Colonic mucosa (tissue), 4 donors: ENCODE measurements at places on chromosomes 5 and 9. TPM values are rescaled to one million over a fixed set of nuclear protein-coding genes. Genes with fewer than 3 reads are reported as not detected.

BTNL8 gene
- total RNA-seq, result 51.6 TPM

DAB2IP gene
- 126 TPM for total RNA-seq

PROB1 gene
- total RNA-seq, result 0.48 TPM

PCDHB5 gene
- total RNA-seq, result 0.66 TPM

SLC34A1 gene
- total RNA-seq, result not detected

GRCh38 chr9:31355159-31355882, 1029.1 kb upstream of the ACO1 start:
- no peak for DNase-seq

GRCh38 chr5:179870952-179871351, 12.3 kb upstream of the MRNIP start:
- DNase-seq, result no peak

GRCh38 chr5:137563646-137564397, 64.7 kb upstream of the SPOCK1 start:
- no peak for DNase-seq

DNA sequence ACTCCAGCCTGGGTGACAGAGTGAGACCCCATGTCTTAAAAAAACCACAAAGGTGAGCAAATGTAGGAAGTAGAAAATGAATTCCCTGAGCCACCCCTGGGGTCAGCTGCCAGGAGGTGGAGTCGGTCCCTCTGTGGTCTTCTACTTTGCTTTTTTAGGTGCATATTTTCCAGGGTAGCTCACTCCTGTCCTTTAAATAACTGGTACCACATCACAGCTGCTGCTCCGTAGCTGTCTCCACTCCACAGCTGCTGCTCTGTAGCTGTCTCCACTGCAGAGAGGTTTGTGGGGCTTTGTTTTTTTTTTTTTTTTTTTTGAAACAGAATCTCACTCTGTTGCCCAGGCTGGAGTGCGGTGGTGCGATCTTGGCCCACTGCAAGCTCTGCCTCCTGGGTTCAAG, 8.9 kb downstream of the WDR5 start:
- DNase-seq, result no peak

- no peak for DNase-seq
Measured at GRCh38 chr5:96868603-96869371, 7.5 kb upstream of the ERAP2 start.

- DNase-seq, result peak; percentile 58
Measured at GRCh38 chr5:95620030-95620869, at the start of gene GPR150. GPR150 (plus strand) TSS chr5:95620087; CDS start chr5:95620276, 189 bp downstream.

DNA sequence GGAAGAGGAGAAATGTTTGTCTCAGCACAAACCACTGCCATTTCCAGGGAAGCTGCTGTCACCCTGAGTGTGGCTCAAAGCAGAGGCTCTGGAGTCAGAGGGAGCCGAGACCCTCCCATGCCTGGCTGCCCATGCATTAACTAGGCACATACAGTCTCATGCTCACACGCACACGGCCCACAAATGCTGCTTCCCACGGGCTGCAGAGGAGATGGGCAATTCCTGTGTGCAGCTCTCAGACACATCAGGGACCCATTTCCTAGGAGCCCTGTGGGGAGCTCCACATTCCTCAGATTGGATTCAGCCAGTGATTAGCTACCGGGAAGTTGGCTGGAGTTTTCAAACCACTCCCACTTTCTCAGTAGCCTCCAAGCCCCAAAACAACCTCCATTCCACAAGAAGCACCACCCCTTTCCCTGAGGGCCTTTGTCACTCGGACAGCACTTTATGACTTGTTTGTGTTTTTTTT, 9.1 kb upstream of the PTGES start:
- DNase-seq, result peak; percentile 60

DNA sequence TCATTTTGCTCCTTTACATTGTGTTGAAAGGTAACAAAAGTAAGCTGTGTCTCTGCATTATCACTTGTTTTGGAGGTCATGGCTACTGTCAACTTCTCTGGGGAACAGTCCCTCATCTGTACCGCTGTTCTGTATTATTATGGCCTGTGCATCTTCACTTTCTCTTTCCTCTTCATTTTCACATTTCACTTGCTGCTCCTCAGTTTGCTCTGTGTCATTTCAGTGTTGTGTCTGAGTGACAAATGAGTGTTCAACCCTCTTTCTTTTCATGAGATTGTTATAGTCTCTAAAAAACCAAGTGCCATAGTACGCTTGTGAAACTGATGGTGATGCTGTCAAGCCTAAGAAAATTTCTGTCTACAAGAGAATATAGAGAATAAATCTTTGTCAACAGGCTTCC, 122.0 kb upstream of the FER start:
- DNase-seq, result no peak

DNA sequence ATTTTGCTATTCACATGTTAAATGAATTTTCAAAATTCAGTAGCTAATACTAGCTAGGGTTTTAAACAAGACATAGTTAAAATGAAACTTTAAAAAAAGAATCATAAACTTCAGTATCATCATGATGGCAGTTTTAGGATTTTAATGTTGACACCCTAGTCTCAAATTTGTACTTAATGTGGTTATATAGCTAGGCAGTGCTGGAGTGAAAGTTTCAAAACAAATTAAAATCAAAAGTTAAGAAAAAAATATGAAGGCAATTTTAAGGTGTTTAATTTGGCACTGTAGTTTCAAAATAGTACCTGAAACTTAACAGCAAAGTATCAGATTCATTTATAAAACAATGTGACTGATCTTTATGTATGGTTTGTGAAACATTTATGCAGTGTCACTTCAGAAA, 19.3 kb upstream of the CDKN2B start:
- DNase-seq, result no peak

DNA sequence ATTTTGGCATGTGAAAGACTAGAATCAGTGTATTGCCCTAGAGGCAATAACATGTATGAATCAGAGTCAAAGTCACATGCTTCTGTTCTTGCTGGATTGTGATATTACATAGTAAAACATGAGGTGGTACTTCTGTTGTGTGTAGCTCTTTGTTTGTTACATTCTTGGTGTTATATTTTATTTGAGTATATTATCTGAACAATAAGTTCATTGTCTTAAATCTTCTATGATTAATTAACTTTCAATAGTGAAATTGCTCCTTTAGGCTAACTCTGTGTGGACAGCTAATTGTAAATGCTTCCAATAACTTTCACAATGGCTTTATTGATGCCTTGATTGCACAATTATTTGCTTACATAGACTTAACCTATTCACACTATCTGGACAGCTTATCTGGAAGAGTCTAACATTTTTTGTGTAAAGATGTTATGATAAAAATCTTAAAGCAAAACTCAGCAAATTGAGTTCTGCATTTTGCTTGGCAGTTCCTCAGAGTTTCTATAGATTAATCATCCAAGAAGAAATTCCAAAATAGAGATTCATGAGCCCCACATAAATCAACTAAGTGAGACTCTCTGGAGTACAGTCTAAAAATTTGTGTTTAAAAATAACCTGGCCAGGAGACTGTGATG, 239.6 kb upstream of the TUSC1 start:
- no peak for DNase-seq

DNA sequence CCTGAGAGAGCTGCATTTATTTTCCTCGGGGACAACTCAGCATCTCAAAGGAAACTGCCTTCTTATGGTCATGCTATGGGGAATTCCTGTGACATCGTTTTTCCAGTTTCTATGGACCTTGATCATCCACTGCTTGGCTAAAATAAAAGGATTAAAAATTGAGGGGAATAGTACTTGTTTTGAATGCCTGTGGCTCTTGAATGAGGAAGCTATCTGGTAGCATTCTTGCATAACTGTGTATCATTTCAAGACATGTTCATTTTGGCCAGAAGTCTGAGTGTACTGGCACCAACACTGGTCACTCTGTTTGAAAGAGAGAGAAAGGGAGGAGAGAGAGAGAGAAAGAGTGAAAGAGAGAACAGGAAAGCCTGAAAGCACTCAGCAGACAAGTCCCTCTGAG, 116.7 kb downstream of the DOCK2 start:
- no peak for DNase-seq
